ENCODE measurements at places on chromosomes 6 and 20.

DNA sequence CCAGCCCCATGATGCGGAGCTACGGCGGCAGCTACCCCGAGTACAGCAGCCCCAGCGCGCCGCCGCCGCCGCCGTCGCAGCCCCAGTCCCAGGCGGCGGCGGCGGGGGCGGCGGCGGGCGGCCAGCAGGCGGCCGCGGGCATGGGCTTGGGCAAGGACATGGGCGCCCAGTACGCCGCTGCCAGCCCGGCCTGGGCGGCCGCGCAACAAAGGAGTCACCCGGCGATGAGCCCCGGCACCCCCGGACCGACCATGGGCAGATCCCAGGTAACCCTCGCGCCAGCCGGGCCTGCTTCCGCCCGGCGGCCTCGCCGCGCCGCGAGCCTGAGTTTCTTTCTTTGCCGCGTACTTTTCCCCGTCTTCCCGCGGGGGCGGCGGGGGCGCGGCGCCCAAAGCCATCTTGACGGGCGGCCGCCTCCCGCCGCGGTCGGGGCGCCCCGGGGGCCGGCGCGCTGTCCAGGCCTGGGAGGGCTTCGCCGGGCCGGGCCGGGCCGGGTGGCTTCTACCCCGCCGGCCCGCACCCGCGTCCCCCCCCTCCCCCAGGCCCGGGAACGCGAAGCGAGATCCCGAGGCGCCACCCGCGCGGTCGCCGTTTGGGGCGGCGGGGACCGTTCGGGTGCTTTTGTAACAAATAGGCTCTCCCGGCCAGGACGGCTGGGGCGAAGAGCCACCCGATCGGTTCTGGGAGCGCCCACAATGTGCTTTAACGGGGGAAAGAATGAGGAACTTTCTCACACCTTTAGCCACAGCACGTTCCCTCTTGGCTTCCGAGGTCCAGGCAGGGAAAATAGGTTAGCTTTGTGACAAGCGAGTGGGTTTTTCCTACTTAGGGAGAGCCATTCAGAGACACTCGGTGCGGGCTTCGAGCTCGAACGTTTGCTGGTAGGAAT is 2.3 kb downstream of the ARID1B start:
- DNase-seq = no peak

DNA sequence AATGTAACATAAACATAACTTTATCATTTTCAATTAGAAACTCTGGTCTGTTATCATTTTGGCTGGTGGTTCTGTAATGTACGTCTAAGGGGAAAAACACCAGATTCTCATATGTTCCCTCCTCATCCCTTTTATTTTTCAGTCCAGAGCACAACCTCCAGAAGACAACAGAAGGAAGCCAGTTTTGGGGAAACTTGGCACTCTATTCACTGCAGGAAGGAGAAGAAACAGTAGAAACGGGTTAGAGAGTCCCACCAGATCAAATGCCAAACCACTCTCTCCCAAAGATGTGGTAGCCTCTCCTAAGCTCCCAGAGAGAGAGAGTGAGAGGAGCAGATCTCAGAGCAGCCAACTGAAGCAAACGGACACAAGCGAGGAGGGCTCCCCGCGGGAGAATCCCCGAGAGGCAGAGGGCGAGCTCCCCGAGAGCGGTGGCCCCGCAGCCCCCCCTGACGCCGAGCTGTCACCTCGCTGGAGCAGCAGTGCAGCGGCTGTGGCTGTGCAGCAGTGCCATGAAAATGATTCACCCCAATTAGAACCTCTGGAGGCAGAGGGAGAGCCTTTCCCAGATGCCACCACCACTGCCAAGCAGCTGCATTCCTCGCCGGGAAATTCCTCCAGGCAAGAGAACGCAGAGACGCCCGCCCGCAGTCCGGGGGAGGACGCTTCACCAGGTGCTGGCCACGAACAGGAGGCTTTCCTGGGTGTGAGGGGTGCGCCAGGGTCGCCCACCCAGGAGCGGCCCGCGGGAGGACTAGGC is 117.8 kb downstream of the RTN4IP1 start:
- no peak for DNase-seq

GRCh38 chr6:109373762-109374161 is 8.5 kb downstream of the CD164 start:
- no peak for DNase-seq

DNA sequence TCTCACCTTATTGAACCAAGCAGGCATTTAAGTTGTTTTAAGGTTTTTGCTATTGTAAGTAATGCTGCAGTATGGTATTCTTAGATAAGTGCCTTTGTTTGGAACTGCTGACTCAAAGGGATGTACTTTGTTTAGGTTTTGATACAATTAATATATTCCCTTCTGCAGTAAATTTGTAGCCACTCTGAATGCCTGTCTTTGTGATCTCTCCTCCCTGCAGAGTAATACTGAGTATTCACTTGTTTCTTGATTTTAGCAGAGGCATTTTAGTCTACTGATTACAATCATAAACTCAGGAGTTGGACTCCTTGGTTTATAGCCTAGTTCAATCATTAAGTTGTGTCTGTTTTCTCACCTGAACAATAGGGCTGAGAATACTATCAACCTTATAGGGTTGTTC is 13.4 kb downstream of the CDS2 start:
- DNase-seq = no peak

GRCh38 chr20:44643596-44644229 is 7.8 kb downstream of the ADA start:
- DNase-seq = peak; percentile 92

- peak; percentile 44 for DNase-seq
Observed at GRCh38 chr20:37538003-37538402, 10.3 kb upstream of the BLCAP start.

GRCh38 chr20:24966317-24967012 is 17.4 kb downstream of the CST7 start:
- DNase-seq = no peak
